Spinal cord (tissue), 10 donors: ENCODE measurements at places on chromosomes 2 and 18. TPM values are rescaled to one million over a fixed set of nuclear protein-coding genes. Genes with fewer than 3 reads are reported as not detected.

GRCh38 chr2:67522148-67522547 lies 125.0 kb downstream of the ETAA1 start:
- no peak for DNase-seq

- no peak for DNase-seq
Measured at GRCh38 chr2:157185476-157186227, 71.9 kb upstream of the GALNT5 start.

GRCh38 chr2:191166756-191167445 lies 16.1 kb upstream of the STAT4 start:
- DNase-seq: no peak

GRCh38 chr2:162002623-162003235 lies 71.3 kb downstream of the DPP4 start:
- DNase-seq: no peak

- DNase-seq: no peak
Measured at GRCh38 chr2:112048887-112049286, 6.2 kb upstream of the TMEM87B start.

DNA sequence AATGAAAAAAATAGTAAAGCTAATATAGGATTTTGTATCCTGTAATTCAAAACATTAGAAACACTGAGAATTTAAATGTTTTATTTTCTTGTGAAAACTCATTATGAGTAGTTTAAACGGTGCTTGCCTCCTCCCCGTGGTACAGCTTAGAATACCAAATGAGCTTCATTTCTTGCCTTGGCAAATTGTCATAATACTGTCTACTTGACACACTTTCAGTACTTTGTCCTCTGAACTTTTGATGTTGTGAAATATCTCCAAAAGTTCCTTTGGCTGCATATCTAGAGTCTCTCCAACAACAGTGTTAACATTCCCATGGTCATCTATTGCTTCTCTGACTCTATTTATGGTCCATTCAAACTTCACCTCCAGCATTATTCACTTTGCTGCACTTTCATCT lies 61.9 kb upstream of the EPB41L5 start:
- DNase-seq: no peak

DNA sequence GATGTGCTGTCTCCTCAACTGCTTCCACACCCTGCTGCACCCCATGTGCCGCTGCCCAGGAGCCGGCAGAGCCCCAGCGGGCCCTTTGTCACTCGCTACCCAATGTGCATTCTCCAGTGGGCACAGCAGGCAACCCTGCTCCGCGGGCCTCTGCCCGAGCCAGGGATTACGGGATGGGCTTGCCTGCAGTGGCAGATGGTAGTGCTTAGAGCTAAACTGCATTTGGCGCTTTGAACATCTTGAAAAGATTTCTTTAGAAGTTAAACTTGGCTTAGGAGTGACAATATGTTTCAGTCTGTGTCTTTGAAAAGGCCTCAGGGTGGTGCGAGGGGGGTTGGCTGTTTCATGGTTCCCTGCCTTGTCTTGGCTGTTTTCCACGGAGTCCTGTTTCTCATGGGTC lies 84.0 kb upstream of the BOD1L2 start:
- peak; percentile 90 for DNase-seq

The CAPG gene
- total RNA-seq: 41.3 TPM

The C2orf72 gene
- 23.0 TPM for total RNA-seq
